ENCODE measurements at places on chromosomes 2 and 18.

DNA sequence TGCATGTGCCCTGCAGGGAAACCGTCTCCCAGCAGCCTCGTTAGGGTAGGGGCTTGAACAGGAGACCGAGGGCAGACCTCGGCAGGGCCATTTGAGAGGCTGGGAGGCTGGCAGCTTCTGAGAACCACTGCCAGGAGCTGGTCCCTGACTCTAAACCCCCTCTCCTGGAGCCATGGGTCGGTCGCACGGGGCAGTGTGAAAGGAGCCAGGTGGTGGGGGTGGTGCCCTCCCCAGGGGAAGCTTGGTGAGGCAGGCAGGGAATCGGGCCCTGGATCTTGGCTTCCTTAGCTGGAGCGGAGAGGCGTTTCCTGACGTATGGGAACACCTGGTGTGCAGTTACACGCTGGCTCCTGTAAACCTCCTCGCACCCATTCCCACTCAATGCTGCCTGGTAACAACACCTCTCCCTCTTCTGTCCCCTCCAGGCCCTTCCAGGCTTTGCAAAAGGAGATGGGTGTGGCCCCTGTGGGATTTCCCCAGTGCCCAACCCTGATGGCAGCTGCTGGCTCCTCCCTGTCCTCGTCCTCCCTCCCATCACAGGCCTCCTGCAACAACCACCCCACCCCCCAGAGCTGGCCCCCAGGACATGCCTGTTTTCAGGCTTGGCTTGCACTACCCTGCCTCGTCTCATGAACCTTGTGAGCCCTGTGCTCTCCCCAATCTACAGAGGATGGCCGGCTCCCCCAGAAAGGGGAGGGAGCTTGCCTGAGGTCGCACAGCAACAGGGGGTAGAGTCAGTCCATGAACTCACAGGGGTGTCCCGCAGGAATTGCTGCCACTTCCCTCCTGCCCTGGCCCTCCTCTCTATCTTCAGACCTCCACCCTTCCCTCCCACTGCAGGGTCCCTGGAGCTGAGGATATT, 24.4 kb downstream of the ADRA2B start:
- no peak for DNase-seq

DNA sequence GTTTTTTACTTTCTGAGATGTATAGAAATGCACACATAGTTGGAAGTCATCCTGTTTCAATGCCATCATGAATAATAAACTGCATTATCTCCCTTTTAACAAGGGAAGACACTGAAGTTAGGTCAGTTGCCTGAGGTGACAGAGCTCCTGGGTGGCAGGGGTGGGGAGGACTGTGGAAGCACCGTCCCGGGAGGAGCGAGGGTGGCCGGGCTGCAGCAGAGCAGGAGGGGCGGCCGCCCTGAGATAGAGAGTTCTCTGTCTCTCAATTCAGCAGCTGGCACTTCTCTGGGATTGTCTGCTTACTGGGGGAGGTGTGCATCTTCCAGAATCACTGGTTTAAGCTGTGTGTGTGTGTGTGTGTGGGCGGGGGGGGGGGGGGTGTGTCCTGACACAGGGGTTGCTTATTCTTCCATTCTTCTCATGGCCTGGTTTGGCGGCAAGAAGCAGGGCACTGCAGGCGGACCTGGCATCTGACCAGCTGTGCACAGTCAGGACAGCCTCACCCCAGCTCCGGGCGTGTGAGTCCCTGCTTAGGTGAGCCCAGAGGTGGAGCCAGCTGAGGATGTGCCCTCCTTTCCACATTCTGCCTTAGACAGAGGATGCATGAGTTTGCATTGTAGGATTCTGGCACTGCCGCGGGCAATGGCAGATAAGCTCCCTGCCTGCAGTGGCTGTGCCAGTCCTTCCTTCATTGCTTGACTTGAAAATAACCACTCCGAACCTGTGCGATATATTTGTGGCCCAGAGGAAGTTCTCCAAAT, 40.4 kb downstream of the VWA3B start:
- no peak for DNase-seq

- DNase-seq: no peak
These were observed at the start of gene IMPA2 for GRCh38 chr18:11981192-11981542. TSS of gene IMPA2 (plus strand) at chr18:11981507. CDS start at chr18:11981670, 163 bp downstream.

- no peak for DNase-seq
These were observed 46.6 kb downstream of the MAP2 start for GRCh38 chr2:209470466-209470865.

DNA sequence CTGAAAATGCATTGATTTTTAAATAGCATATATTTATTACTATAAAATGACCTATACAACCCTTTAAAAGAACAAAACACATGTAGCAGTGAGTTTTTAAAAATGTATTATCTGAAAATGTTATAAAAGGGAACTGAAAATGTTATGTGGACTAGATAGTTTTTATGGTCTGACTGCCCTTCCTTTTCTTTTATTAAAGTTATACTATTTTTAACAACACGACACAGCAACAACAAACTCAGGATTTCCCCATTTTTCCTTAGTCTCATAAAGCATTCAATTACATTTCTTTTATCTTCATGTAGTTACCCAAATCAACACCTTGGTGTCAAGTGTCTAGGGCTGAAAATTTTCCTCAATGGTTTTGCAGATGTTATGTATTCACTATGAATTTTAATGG, 132.8 kb upstream of the TMEFF2 start:
- no peak for DNase-seq

DNA sequence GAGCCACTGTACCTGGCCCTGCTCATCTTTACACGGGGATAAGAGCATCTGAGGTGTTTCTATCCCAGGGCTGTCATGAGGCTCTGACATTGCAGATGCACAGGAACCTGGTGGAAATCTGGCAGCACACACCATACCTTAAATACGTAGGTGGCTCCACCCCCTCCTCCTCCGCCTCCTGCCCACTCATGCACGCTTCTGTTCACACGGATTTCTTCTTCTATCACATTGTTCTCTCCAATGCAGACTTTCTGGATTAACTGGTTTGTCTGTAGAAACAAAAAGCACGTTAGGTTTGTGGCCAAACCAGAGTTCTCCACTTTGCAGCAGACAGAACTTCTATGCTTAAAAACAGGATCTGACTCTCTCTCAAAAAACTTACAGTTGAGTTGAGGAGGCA, 118.2 kb downstream of the CLIP4 start:
- peak; percentile 38 for DNase-seq

- DNase-seq: no peak
These were observed 235.8 kb downstream of the ATAD2B start for GRCh38 chr2:23691106-23691470.

DNA sequence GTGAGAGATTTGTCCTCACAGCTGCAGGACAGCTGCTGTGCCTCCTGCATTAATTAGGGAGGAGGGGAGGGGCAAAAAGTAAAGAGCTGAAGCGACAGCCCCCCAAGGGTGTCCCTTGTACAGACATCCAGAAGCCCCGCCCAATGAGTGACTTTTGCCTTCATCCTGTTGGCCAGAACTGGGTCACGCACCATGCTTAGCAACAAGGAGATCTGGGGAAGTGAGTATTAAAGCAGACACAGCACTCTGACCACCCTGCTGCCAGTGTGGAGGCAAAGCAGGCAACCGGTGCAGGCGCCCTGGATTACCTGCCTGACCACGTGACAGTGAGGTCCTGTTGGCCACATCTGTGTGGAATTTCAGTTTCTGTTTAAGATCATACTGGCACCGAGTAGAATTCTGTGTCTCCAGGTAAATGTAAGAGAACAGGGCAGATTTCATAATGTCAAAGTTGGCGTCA, 21.5 kb upstream of the BIN1 start:
- DNase-seq: peak; percentile 91

DNA sequence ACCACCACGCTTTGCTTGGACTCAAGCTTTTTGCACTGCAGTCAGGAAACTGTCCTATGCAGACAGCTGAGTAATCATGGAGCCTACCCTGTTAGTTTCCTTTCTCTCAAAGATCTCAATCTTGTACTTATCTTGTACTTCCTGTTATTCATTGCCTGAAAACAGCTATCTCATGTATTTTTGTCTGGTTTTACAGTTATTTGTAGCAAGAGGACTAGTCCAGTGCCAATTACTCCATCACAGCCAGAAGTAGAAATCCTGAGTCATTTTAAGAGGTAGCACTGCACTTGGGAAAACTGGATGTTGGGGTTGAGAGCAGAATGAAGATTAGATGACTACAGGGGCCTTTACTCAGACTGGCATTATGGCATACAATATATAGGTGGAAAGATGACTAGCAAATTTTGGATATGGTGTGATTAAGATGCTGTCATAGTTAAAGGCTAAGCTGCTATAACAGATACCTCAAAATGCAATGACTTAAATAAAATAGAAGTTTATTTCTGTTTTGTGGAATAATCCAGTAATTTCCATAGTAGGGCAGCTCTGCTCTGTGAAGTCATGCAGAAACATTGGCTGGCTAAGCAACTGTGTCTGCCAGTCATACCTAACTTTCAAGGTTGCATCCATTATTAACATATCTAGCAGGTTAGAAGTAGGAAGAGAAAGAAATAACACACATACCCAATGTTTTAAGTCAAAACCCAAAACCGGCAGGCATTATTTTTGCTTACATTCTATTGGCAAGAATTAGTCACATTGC, 21.1 kb upstream of the CHMP3 start:
- DNase-seq: no peak

DNA sequence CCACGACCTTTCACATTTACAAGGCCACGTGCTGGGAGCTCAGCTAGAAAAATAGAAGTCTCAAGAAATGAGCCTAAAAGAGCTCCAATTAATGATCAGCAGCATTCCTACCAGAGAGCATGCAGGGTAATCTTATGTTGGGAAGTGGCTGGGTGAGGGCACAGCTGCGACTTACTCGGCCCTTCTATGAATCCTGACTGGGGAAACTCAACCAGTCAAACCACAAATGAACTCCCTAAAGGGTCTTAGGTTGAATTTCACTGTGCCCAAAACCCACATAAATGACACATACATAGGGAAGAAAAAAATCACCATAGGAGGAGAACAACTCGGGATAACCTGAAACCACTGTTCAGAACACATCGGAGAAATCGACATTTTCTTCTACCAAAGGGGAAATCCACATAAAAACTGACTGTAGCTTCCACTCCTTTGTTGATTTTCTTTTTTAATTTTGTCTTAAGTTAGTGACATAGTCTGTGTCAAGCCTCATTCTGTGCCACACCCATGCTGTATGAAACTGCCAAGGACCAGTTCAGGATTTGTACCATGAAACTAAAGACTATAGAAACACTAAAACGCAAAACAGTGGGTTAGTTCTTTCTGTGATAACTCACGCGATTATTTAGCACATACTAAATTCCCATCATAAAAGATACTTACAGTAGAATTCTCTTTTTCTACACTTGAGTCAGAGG, 54.7 kb downstream of the UXS1 start:
- no peak for DNase-seq

DNA sequence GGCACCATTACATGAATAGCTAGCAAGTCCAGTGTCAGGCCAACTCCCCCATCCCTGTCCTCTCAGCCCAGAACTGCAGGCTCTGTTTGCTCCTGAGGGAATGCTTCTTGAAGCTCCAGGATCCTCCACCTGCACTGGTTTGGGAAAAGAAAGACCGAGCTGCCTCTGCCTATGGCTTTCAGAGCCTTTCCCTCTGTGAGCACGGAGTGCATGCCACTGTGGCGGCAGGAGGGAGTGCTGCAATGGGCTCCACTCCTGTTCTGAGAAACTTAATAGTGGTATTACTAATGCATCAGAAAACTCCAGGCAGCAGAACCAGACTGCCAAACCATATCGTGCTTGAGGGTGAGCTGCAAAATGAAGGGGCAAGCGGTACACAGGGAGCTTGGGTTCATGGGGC, 271.8 kb downstream of the SRBD1 start:
- no peak for DNase-seq

DNA sequence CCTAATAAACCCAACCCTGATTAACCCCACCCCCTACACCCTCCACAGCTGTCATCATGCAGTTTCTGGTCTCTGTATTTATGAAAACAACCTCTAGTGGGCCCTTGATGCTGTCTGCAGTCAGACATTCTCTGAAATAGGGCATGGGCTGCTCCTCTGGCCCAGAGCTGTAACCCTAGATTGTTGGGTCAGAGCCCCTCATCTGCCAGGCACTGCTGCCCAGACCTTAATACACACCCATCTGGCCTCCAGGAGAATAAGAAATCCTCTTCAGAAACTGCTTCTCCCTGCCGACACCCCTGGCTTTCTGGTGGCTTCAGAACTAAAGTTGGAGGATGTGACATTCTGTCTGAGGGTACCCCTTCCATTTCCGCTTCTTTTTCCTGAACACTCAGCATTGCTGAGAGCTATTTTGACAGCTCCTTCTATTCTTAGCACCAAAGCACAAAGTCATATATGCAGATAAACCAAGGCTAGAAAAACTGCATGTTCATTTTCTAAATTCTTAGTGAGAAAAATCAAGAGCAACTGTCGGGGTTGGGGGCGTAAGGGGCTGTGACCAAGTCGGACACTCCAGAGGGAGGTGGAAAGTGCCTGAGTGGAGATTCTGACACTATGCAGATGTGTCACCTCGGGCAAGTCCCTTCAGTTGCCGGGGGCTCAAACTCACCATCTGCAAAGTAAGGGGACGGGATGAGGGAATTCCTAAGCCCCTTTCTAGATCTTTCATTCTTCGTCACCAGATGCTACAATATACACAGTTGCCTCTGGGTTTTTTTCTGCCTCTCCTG, 28.7 kb downstream of the SRSF7 start:
- DNase-seq: no peak

DNA sequence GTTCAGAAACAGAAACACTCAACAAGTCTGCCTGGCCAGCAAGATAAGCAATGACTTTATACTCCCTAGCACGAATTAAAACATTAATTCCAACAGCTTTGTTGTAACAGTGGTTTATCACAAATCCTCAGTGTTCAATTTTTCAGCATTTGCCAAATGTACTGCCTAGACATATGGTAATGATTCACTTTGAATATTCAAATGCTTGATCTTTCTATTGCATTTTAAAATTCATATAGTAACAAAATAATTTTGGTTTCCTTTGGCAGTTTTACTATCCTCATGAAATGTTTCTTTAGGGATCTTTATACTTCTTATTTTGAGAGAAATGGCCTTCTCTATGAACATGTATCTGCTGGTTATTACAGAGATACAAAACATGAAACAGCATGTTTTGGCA, 851.8 kb upstream of the NXPH2 start:
- no peak for DNase-seq

DNA sequence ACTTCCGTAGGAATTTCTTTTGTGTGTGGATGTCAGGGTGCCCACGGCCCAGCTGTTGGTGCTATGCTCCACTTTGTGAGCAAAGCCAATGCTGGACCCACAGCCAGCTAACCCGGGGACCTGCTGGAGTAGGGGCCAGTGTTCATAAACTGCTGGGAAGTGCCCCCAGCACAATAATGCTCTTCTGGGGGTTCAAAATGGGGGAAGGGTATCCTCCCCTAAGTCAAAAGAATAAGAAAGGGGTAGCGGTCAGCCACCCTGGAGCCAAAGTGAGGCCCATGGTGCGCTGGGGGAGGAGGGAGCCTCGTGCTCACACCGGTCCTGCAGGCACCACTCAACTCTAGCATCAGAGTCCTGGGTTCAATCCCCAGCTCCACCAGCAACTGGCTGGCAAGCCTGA, 115.8 kb upstream of the NPAS2 start:
- no peak for DNase-seq

- DNase-seq: no peak
These were observed 39.5 kb downstream of the VWC2L start for GRCh38 chr2:214450118-214450894.

GRCh38 chr2:235773188-235773928, 279.5 kb downstream of the AGAP1 start:
- DNase-seq: peak; percentile 34

- no peak for DNase-seq
These were observed 1.7 kb downstream of the APOB start for GRCh38 chr2:21041943-21042707.

GRCh38 chr18:49560624-49561288, 1.1 kb upstream of the LIPG start:
- peak; percentile 56 for DNase-seq

GRCh38 chr2:39923455-39923854, 144.4 kb upstream of the THUMPD2 start:
- no peak for DNase-seq

GRCh38 chr18:70321616-70322015, 32.8 kb downstream of the SOCS6 start:
- no peak for DNase-seq

All from neural progenitor cell (in vitro differentiated cells).